Cortex of kidney (tissue), 1 donor: ENCODE measurements at places on chromosomes 16 and 17.

GRCh38 chr17:17849147-17849820 lies 12.5 kb upstream of the SREBF1 start:
- DNase-seq, result no peak

- no peak for DNase-seq
These were observed 578 bp downstream of the PGAP6 start for GRCh38 chr16:381012-381788.

DNA sequence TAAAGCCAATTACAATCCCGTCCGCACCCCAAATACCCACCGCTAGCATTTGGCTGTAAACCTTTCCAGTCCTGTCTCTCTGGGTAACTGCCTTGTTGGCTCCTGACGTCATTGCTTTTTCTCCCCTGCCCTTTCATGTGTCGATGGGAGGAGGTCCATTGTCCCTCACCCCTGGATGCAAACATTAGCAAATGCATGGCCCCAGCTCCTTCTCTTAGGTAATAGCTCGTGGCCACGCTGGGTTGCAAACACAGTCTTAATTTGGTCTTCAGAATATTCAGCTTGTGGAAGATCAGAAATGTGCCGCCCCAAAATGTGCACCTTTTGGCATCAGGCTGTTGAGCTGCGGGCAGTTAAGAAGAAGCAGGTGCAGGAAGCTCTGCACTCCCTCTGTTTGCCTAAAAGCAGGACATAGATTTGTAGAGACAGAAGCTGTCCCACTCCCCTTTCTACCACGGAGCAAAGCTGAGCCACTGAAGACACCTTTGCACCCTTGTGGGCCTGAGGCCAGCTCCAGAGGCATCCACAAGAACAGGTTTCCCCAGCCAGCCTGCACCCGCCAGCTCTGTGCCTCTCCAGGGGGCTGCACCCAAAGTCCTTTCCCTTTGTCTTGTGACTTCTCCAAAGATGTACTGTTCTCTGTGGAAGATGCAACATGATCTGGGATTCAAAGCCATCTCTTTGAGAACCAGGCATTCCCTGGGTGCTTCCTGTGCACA lies 127.3 kb downstream of the MGAT5B start:
- DNase-seq, result no peak

DNA sequence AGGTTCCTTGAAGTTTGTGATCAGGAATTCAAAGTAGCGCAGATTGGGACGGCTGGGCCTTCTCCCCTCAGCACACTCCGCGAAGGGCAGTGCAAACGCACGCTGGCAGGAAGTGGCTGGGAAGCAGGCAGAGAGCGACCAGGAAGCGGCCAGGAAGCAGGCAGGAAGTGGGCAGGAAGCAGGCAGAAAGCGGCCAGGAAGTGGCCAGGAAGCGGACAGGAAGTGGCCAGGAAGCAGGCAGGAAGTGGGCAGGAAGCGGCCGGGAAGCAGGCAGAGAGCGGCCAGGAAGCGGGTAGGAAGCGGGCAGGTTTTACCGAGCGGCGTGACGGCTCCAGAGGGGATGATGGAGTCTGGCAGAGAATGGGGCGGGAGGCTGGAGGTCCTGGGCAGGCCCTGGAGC lies 3.2 kb downstream of the DPEP1 start:
- no peak for DNase-seq

DNA sequence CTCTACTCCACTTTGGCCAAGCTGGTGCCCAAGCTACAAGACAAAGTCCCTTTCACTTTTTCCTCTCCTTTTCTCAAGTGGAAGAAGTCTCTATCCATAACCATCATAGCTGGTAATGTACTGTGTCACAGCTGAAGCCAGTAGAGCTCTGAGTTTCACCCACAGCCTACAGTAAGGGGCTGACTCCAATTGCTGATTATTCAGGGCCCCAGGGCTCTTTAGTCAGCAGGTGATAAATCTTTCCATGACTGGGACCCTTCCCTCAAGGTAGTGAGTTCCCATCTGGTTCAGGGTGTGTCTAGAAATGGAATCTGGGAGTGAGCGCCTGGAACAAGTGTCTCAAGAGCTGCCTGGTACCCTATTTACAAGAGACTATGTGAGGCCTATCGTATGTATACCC lies 436.0 kb upstream of the CA10 start:
- no peak for DNase-seq

DNA sequence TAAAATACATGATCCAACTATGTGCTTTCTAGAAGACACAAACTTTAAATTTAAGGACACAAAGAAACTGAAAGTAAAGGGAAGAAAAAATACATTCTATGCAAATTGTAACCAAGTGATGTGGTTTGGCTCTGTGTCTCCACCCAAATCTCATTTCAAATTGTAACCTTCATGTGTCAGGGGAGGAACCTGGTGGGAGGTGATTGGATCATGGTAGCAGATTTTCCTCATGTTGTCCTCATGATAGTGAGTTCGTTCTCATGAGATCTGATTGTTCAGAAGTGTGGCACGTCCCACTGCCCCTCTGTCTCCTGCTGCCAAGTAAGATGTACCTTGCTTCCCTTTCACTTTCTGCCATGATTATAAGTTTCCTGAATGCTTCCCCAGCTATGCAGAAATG lies 15.0 kb downstream of the OR1A1 start:
- DNase-seq, result no peak

DNA sequence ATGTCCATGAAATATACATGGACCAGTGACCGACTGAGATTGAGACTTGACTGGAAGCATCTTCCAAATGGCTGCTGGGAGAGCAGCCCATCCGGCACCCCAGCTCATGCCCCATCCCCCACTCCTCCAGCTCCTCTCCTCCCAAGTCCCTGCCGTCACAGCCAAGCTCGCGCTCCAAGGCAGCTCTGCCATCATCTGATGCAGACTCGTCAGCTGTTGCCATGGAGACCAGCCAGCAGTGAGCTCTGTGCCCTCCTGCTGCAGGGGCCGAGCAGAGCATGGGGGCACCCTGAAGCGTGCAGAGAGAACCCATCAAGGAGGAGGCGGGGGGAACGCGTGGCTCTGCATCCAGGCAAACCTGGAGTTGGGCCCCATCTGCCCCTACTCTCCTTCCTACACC lies 74.5 kb upstream of the TNRC6C start:
- DNase-seq, result no peak

DNA sequence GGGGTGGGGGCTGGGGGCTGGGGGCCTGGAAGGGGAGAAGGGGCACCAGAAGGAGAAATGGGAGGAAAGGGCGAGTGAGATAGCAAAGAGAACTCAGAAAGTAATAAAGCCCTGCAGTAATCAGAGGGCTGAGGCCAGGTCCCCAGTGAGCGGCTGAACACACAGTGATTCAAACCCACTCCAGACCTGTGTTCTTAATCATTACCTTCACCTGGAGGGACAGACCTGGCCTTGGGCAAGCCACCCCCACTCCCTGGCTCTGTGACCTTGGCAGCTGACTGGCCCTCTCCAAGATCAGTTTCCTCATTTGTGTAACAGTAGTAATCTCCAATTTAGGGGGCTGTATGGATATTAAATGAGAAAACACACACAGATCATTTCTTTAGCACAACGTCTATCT lies 150.4 kb downstream of the WWOX start:
- no peak for DNase-seq

GRCh38 chr17:27947005-27947406 lies 53.8 kb upstream of the LYRM9 start:
- DNase-seq, result no peak

GRCh38 chr17:82674656-82675475 lies 23.6 kb downstream of the RAB40B start:
- DNase-seq, result no peak

DNA sequence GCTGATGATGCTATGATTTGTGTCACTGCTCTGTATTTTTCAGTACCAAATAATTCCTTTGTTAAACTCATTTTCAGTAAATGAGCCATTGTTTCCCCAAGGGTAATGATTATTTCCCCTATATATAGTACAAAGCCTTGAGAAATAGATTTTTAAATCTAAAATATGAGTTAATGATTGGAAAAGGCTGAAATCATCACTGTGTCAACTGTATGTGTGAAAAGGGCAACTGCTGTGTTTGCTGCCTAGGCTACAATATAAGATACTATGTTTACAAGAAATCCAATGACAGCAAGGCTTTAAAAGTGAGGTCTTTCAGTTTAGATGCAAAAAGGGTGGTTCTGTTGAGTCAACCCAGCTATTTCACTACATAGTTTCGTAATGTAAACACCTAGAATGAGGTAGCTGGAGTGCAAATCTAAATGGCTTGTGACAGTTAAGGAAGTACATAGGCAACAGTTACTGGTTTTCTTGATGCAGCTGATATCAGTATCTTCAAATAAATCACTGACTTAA lies 15.3 kb downstream of the NLK start:
- DNase-seq, result no peak

GRCh38 chr17:79813297-79814126 lies 16.6 kb upstream of the CBX8 start:
- DNase-seq, result no peak

- DNase-seq, result no peak
These were observed 11.6 kb downstream of the AKAP1 start for GRCh38 chr17:57096472-57097202.

- DNase-seq, result no peak
These were observed 775 bp upstream of the PAGR1 start for GRCh38 chr16:29815032-29815721.

GRCh38 chr17:18978050-18978449 lies 26.1 kb downstream of the SLC5A10 start:
- no peak for DNase-seq

DNA sequence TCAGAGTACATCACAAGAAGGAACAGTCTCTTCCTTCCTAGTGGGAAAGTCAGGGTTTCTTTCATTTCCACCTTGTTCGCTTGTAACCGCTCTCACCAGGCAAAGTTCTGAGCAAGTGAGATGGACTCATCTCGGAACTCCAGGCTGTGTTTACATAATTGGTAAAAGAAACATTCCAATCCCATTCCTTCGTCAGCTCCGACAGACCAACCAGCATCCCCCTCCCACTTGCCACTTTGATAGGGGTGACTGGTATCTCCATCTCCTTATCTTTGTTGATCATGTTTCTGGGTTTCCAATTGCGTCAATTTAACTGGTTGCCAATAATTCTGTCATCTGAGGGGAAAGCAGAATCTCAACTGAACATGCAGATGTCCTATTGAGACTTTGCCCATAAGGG lies 36.8 kb upstream of the LYRM9 start:
- DNase-seq, result no peak

- DNase-seq, result no peak
These were observed 3.7 kb downstream of the CBLN1 start for GRCh38 chr16:49277766-49278566.

GRCh38 chr17:55694286-55694910 lies 28.3 kb downstream of the TMEM100 start:
- no peak for DNase-seq

DNA sequence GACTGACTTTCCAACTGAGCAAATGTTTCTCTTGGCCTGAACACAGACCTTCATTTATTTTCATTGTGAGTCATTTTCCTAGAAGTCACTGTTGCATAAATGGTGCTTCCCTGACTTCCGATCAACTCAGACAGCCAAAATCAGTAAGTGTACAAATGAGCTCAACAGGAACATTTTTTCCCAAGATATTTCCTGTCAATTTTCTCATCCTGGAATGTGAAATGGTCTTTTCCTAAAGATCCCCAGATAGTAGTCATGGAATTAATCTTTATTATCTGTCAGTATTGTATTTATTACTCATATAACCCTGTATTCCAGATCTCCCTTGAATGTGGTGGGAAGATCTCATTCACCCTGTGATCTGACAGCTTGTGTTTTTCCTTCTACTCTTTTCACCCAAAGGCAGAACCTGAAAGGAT lies 360.3 kb upstream of the KIF2B start:
- DNase-seq, result no peak
